ENCODE measurements at places on chromosomes 6 and 20. TPM values are rescaled to one million over a fixed set of nuclear protein-coding genes. Genes with fewer than 3 reads are reported as not detected.

DNA sequence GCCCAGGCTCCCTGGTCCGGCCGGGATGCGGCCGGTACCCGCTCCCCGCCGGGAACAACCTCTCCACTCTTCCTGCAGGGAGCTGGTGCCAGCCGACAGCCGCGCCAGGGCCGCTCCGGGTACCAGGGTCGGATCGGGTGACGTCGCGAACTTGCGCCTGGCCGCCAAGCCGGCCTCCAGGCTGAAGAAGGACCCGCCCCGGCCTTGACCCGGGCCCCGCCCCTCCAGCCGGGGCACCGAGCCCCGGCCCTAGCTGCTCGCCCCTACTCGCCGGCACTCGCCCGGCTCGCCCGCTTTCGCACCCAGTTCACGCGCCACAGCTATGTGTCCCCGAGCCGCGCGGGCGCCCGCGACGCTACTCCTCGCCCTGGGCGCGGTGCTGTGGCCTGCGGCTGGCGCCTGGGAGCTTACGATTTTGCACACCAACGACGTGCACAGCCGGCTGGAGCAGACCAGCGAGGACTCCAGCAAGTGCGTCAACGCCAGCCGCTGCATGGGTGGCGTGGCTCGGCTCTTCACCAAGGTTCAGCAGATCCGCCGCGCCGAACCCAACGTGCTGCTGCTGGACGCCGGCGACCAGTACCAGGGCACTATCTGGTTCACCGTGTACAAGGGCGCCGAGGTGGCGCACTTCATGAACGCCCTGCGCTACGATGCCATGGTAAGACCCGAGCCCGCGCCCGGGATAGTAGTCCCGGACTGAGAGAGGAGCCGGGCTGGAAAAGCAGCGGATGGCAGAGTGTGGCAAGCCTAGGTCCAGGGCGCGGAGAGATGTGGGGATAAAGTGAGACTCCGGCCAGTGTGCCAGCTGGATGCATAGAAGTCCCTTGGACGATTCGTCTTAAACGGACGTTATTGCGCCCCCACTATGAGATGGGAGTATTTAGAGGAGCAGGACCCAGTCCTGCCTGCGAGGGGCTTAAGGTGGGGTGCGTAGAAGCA lies at the start of gene NT5E:
Gene NT5E, plus strand, starts transcription at position 266 of the 942 bp plus-strand sequence. Its CDS starts 57 bp downstream, at position 323.
- DNase-seq, result peak; percentile 55

- no peak for DNase-seq
These were observed 37.1 kb downstream of the MAP1LC3A start for GRCh38 chr20:34595377-34596184.

The NKX2-2 gene
- total RNA-seq, result not detected

The TAGAP gene
- total RNA-seq, result 52.0 TPM

GRCh38 chr6:30044630-30045029 lies 16.4 kb upstream of the POLR1H start:
- no peak for DNase-seq

Data from activated CD4-positive, alpha-beta memory T cell treated with anti-CD3 and anti-CD28 coated beads, Interleukin-2, amount 10 ng/mL, durations not matched to agents 7 days and 5 days (primary cell).